IPS DF 6.9 (cell line): ENCODE measurements at places on chromosomes 2 and 18.
A peak's percentile ranks its signal among the peaks of the same experiment; 100 is the strongest.

DNA sequence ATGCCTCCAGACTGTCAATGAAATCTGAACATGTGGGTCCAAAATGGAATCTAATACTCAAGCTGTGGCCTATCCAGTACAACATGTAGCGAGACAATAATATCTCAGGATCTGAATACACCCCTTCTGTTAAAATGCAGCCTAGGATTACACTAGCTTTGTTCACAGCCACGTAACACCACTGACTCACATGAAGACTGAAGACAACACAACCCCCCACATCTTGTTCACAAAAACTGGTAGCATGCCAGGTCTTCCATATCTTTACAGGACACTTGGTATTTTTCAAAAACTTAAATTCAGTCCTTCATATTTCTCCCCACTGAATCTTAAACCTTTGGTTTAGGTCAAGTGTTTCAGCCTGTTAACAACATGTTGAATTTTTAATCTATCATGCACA lies 84.2 kb downstream of the SLC8A1 start:
- DNase-seq, result no peak

GRCh38 chr2:145116834-145117725 lies 597.2 kb upstream of the ZEB2 start:
- no peak for DNase-seq

DNA sequence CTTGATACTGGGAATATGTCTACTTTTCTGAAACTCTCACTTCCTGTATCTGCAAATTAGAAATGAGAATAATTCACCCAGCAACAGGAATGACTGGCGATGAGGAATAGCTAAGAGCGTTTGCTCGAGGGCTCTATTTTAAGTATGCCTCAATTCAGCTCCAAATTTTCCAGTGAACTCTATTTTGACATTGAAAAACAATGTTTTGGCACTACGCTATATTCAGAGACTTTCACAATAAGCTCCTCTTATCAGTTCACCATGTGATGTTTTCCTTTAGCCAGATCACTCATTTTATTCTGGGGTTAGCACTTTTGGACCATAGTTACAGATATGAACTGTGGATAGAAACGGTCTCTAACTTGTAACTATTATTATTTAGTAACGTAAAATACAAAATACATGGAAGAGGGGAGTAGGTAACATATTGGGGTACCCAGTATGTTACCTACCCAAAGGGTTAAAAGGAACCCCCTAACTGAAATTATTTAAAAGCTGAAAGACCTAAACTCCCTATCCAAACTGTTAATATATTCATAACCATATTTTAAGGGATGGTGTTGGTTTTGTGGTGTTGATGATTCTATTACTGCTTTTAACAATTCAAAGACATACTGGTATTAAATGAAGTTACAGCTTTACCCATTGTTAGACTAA lies 28.1 kb downstream of the SLC40A1 start:
- DNase-seq, result no peak

DNA sequence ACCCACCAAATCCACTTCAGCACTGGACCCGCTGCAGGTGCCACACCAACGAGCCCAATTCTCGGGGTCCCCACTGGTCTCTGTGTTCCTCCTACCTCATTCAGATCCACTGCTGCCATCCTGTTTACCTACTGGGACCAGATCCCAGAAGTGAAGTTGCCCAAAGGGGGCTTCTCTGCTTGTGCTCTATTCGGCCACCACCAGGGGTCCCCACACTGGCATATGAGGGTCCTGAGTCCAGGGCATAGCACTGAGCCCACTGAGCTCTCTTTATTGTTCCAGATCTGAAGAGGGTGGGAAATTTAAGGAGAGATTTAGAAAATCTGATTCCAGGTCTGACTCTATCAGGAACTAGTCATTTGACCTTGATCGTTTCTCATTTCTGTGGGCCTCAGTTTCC lies 2.4 kb downstream of the GPR45 start:
- DNase-seq, result peak; percentile 29

GRCh38 chr2:102895376-102895775 lies 133.5 kb downstream of the TMEM182 start:
- peak; percentile 7 for DNase-seq

- DNase-seq, result no peak
These were observed 349.8 kb downstream of the TNS1 start for GRCh38 chr2:217652761-217653639.

- no peak for DNase-seq
These were observed 9.2 kb upstream of the DNPEP start for GRCh38 chr2:219396863-219397457.

GRCh38 chr18:51527826-51528225 lies 330.3 kb upstream of the MEX3C start:
- no peak for DNase-seq

GRCh38 chr2:20796374-20796791 lies 26.5 kb downstream of the LDAH start:
- DNase-seq, result no peak
